CD4-positive, alpha-beta T cell (primary cell): ENCODE measurements at places on chromosomes 2 and 18. TPM values are rescaled to one million over a fixed set of nuclear protein-coding genes. Genes with fewer than 3 reads are reported as not detected.
A peak's percentile ranks its signal among the peaks of the same experiment; 100 is the strongest.

Gene UGT1A10
- not detected for total RNA-seq

Gene POTEJ
- not detected for total RNA-seq

Gene CKAP2L
- total RNA-seq: 0.08 TPM

- DNase-seq: no peak
Observed at GRCh38 chr2:227822416-227823003, 8.9 kb downstream of the CCL20 start.

DNA sequence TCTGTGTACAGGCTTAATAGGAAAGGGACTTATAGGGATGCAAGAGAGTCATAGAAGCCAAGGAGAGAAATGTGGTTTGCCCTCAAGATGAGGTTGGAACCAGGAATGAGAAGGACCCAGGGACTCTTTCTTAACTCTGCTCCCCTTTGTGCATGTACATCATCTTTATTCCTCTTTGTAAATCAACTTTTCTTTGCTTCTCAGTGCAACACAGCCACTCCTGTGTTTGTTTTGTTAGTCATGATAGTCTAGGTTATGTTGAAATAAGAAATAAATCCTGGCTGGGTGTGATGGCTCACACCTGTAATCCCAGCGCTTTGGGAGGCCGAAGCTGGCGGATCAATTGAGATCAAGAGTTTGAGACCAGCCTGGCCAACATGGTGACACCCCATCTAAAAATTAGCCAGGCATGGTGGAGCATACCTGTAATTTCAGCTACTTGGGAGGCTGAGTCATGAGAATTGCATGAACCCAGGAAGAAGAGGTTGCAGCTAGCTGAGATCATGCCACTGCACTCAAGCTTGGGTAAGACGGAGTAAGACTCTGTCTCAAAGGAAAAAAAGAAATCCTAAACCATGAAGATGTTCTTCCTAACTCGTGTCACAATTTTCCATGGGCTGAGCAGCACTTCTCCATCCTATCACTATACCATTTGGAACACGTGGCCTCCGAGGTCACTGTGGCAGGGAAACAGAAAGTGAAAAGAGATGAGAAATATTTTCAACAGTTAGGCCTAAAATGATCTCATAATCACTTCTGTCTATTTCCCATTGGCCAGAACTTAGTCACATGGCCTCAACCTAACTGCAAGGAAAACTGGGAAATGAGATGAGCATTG, 73.0 kb upstream of the TMEM17 start:
- DNase-seq: no peak

GRCh38 chr2:24675338-24675737, 117.9 kb downstream of the PTRHD1 start:
- DNase-seq: no peak

DNA sequence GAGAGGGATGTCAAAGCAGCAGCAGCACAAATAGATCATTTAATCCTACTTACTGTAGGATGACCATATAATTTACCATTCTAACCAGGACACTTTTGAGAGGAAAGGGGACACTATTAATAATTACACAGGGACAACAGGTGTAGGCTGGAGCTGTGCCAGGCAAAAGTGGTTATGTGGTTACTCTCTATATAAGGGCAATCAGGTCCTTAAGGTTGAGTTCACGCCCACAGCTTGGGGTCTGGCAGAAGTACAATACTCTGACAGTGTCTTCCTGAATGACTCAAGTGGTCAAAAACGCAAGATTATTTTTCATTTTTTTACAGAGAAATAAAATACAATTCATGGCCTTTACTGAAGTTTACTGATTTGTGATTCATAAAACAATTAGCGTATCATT, 2.8 kb downstream of the PREPL start:
- no peak for DNase-seq

GRCh38 chr2:207734264-207734635, 22.8 kb downstream of the CCNYL1 start:
- peak; percentile 18 for DNase-seq

GRCh38 chr2:219878516-219878915, 251.1 kb downstream of the SLC4A3 start:
- DNase-seq: no peak

DNA sequence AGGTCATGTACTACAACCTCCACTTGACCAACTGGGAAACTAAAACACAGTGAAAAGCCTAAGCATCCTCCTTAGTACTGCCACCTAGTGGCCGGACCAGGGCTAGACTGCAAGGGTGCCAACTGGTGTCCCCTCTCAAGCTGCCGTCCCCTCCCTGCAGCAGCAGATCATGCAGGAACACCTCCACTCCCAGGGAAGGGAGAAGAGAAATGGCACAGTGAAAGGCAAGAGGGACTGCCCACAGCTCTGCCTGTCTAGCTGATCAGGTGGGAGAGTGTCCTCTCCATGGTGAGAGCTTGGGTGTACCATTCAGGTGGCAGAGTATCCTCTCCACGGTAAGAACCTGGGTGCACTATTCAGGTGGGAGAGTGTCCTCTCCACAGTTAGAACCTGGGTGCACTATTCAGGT, 78.1 kb downstream of the AAK1 start:
- peak; percentile 63 for DNase-seq

DNA sequence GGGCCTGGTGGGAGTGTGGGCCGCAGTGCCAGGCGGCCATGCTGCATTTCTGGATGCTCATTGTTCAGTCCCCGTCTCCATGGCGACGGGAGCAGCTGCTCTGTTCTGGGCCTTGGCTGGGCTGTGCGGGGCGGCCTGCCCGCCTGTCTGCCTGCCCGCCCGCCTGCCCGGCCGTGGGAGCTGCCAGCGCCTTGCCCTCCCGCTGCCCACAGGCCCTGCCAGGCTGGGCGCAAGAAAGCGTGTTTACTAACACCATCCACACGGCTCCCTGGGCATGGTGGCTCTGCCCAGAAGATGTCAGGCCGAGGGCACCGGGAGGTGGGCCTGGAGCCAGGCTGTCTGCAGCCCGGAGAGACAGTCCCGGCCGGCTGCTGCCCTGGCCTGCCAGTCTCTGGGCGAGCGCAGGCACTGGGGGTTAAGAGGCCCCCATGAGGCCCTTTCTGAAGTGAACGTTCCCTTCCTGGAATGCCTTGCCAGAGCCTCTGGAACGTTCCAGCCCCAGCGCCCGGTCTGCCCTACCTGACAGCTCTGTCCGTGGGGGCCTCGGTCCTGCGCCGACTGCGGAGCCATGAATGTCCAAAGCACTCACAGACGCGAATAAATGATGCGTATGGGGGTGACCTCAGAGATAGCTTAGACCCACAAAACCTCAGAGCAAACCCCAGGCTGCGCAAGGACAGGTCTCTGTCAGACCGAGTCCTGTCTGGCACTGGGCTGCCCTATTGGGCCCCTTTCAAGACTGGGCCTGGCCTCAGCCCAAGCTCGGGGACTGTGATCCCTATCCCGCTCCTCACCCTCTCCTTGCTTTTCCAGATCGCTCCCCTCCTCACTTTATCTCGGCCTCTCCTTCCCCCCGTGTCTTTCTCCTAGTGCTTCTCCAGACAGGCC, 44.3 kb downstream of the MYCN start:
- DNase-seq: no peak

DNA sequence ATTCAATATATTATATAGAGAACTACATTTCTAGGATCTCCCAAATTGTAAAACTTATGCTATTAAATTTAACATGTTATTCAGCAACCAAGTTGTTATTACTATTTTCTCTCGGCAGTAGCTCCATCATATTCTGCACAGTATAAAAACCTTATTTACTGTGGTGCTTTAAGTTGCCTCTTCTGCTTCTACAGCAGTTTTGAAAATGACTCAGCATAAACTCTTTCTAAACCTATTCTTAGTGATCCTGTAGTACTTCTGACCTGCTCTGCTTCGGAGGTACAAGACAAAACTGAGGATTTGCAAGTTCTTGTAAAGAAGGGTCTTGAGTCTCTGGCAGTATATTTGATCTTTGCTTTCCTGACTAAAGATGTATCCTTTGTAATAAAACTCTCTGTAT, 567.2 kb downstream of the TMX3 start:
- no peak for DNase-seq

- no peak for DNase-seq
Observed at GRCh38 chr2:46886268-46887027, 29.2 kb downstream of the MCFD2 start.

DNA sequence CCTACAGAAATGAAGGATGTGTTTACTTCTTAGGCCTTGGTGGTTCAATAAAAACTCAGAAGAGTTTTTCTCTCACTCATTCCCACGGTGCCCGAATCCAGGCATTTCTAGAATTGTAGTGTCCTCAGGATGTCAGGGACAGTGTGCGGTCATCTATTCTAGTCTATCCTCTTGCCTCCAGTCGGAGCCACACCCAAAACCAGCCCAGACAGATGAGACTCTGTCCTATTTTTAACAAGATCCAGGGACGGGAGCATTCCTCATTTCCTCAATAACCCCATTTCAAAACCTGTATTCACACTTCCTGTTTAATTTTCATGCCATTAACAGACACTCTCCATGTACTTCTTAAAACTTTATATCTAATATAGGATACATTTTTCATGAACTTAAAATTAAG, 11.6 kb upstream of the RBMS1 start:
- DNase-seq: no peak

- no peak for DNase-seq
Observed at GRCh38 chr18:32259553-32259952, 69.7 kb downstream of the MEP1B start.

GRCh38 chr2:66032226-66032775, 402.6 kb upstream of the MEIS1 start:
- DNase-seq: no peak
